ENCODE measurements at places on chromosomes 3 and 15.

DNA sequence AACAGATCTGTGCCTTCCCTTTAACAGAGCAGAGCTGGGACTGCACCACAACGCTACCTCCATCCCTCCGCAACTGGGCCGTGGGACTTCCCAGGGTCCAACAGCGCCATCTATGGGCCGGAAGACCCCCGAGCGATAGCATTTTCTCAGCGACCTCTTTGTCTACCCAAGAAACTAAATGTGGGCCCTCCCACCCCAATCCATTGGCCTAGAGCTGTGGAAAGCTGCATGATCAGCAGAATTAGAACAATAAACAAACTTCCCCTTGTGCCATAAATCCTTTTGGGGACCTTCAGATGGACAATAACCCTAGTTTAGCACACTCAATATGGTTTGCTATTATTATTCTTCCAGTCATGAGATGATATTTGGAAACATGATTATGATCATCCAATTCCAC, 74.8 kb upstream of the NTRK3 start:
- DNase-seq: peak; percentile 0

GRCh38 chr15:62394079-62394478, 229.0 kb upstream of the C2CD4B start:
- no peak for DNase-seq

DNA sequence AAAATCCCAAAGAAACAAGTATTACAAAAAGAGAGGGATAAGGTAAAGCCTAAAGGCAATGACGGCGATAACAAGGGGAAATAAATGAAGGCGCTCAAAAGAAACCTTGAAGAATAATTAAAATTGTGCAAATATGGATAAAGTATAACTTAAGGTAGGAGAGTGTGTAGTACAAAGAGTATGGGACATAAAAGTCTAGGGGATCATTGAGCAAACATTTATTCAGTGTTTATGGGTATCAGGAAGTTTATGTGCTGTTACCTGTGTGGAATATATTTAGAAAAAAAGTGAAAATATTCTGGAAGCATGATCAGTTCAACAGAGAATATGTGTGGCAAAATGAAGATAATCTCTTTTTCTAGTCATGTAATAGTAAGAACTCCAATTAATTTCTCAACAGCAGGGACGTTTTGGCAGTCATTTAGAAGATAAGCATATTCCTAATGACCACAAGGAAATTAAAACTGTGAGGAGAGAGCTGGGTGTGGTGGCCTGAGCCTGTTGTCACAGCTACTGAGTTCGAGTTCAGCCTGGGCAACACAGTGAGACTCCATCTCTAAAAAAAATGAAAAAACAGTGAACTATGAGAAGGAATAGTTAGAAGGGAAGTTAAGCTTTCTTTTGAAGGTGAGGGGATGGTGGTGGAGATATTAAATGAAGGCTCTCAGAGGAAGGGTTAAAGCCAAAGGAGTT, 27.4 kb downstream of the GOLM2 start:
- no peak for DNase-seq

- no peak for DNase-seq
Measured at GRCh38 chr3:27939940-27940339, 217.8 kb upstream of the EOMES start.

DNA sequence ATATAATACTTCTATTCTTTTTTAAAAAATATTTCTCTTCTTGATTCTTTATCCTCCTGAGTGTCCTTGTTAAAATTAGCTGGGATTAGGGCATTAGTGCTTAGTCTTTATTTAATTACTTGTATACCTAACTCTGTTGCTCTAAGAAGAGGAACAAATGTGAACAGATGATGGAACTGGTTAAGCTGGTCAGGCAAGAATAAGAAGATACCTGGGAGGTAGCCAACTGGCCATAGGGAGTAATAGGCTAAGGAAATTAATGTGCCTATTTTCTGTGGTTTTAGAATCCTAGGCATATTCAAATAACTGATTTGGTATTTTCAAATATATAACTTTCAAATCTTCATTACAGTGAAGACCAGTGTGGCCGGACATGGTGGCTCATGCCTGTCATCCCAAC, 54.4 kb downstream of the EIF3J start:
- no peak for DNase-seq

GRCh38 chr15:49471733-49472132, 48.7 kb downstream of the FGF7 start:
- DNase-seq: no peak

DNA sequence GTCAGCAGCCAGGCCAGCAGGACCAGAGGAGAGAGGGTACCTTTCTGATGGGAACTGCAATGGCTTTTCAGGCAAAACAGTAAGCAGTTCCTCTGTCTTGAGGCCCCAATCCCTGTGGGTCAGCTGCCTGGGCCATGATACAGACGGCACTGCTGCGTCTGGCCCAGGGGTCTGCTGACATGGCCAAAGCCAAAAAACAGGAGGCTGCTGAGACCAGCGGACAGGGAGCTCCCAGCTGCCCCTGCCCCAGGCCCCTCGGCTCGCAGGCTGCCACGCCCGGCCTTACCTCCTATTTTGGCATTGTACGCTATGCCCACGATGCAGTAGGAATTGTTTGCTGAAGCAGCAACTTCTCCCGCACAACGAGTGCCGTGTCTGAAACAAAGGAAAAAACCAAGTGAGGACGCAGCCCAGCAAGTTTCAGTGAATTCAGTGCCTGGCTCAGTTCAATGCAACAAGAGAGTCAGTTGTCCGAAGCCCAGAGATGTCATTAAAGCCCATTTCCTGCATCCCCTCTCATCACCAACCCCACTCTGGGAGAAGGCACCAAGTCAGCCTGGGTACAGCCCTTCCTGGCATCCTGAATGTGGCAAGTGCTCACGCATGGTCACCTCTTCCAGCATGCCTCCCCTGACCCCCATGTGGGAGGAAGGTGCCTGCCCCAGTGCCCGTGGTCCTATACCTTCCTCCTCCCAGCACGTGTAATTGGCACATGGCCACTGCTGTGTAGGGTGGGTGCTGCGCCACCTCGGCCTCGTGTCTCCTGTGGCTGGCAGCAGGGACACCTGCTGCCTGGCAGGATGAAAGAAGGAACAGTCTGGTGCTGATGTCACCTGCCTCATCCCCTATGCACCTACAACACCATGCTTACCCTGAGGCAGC, 61.7 kb downstream of the PCSK6 start:
- DNase-seq: no peak

- DNase-seq: peak; percentile 62
Measured at GRCh38 chr3:152574461-152575079, 260.4 kb upstream of the P2RY1 start.

DNA sequence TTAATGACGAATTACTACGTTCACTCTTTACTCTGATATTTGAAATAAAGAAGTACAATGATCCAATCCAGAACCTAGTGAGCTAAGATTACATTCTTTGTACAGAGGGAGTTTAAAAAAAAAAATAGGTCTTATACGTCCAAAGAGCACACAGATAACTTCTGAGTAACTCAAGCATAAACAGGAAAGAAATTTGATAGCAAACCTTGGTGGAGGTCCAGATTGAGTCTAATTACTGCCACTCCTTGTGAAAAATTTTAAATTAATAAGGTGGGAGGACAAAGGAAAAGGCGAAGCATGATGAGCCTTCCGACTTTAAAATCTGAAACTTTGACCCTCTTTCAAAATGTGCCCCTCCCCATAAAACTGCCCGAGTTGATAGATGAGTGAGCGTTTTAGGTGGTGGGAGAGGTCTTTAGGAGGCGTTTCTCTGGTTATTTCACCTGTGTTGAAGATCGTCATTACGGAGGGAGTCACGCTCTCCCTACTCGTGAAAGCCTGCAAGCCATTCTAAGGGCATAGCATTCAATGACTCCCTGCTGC, 127.0 kb upstream of the ROBO2 start:
- no peak for DNase-seq

- no peak for DNase-seq
Measured at GRCh38 chr3:65619451-65619881, 419.3 kb downstream of the MAGI1 start.

DNA sequence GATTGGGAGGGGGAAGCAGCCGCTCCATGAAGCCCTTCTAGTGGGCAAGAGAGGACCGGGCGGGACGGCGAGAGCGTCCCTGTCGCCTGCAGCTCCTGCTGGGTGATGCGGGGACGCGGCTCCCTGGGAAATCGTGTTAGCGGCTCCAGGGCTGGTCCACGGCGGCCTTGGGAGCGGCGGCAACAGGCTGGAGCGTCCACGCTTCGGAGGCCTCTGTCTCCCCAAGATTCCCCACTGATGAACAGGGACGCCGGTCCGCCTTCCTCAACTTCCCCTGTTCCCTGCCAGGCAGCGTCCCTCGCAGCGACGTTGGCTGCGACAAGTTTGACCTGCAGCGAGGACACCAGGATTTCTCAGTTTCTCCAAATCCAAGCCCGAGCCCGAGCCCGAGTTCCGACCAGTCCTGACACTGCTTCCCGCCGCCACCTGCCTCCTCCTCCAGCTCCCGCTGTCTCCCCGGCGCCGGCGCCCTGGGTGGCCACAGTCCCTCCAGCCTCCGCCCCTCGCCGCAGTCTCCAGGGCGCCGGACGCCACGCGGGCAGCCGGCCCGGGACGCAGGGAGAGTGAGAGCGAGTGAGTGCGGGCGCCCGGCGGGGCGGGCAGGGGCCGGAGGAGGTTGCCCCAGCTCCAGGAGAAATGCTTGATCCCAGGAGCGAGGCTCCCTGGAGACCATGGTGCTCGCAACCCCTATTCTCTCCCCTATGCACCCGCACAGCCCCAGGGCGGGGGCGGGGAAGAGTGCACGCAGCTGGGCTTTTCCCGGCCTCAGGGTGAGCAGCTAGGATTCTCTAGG, 78.1 kb upstream of the RNF7 start:
- peak; percentile 9 for DNase-seq

DNA sequence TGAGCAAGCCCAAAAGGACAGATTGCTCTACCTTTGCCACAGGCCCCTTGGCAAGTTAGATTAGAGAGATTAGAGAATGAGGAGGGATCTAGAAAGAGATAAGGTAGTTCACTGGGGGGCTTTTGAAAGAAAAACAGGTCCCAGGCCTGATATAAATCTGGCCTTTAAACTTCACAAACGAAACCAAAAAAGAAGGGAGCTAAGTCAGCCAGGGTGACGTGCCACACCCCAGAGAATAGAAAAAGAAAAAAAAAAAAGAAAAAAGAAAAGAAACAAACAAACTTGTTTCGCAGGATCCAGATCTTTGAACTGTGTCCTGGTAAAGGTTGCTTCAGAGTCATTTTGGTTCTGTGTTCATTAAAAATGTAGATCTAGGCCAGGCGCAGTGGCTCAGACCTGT, 3.6 kb downstream of the KAT2B start:
- DNase-seq: no peak

GRCh38 chr3:114904633-114905032, 242.5 kb downstream of the ZBTB20 start:
- peak; percentile 79 for DNase-seq

DNA sequence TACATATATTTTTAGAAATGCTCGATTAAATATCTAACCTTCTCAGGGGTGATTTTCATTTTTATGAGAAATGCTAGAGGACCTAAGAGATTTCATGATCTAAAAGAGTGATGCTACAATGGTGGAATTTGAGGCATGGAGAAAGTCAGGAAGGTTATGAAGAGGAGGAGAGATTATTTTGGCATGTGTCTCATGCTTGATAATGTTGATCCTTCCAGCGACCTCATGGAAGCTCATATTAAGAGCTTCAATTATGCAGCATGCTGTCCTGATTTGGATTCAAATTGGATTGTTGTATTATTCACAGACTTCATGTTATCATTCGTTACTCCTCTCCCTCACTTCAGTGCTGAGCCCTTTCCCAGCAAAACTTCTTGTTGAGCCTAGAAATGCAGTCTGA, 112.5 kb downstream of the RAP2B start:
- no peak for DNase-seq

GRCh38 chr15:99475754-99476412, 89.9 kb upstream of the MEF2A start:
- no peak for DNase-seq

GRCh38 chr15:29874977-29875376, 52.7 kb upstream of the TJP1 start:
- no peak for DNase-seq

DNA sequence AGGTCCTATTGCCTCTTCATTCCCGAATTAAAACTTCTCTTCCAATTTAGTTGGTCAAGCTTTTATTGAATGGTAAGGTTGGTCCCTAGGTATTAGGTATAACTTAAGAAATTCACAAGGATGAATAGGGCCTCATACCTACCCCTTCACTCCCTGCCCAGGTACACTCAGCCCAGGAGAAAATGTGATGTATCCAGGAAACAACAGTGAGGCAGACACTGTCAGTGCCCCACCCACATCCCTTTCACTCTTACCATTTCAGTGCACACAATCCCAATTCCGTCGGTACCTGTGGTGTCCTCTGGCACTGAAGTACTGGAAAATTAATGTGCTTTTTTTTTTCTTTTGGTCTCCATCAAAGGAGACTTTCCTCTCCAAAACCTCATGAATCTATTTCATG, 10.5 kb upstream of the C3orf49 start:
- no peak for DNase-seq

DNA sequence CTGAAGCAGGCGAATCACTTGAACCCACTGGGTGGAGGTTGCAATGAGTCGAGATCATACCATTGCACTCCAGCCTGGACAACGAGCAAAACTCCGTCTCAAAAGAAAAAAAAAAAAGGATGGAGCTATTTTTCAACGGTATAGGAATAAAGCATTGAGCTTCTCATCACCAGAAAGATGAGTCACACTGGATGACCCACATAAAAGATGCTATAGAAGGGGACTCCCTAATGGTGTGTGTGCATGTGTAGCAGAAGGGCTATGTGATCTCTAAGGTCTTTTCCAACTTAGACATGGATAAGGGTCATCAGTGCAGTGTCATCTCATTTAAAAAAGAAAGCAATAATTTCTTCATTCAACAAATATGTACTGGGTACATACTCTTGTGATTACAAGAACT, 476.0 kb downstream of the MFSD1 start:
- no peak for DNase-seq

GRCh38 chr3:23198801-23199200, 4.3 kb upstream of the UBE2E2 start:
- DNase-seq: no peak

GRCh38 chr15:64629063-64629462, 146.3 kb downstream of the RBPMS2 start:
- DNase-seq: no peak

GRCh38 chr3:133494469-133494868, 79.0 kb upstream of the CDV3 start:
- DNase-seq: peak; percentile 2
